ENCODE measurements at places on chromosomes 7 and 10.

DNA sequence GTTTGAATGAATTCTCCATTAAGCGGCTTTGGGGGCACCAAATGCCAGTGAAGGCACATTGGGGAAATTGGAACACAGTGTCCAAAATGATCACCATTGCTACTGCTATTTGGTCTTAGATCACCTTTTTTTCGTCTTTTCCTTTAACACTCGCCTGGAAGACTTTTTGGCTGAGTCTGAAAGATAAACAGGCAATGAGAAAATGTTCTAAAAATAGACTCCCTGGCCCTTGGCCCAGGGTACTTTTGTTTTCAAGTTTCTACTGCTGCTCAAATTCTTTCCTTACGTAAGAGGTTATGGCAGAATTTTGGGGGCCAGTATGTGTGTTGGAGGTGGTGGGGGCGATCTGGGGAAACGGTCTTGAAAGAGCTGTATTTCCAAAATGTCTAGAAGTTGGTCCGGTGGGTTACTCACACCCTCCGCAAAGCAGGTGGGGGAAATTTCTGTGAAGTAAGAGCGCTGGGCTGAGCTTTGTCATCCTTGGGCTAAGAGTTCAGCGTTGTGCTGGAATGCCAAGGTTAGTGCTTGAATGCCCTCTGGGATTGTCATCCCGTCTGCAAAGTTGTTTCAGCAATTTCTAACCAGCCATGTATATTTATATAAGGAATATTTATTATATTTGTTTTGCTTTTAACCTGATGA is 1.3 kb upstream of the ITPRIP start:
- DNase-seq, result peak; percentile 43

GRCh38 chr7:145313551-145313950 is 477.7 kb upstream of the TPK1 start:
- no peak for DNase-seq

- DNase-seq, result no peak
Measured at GRCh38 chr10:48797830-48798229, 113.2 kb downstream of the WDFY4 start.

DNA sequence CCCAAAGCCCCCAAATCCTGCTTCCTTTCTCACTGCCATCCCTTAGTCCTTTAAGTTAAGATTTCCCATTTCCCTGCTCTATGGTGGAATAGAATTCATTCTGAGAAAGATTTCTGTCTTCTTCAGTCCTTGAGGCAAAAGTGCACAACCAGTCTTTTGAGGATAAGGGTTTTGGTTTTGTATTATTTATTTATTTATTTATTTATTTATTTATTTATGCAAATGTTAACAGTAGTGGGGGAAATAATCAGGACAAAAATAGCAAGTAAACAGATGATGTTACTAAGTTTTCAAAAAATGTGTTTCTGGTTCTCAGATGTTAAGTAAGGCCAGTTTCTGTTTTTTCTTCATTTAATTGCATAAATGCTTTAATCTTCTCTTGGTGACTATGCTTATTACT is 84.2 kb downstream of the GLCCI1 start:
- no peak for DNase-seq

- DNase-seq, result no peak
Measured at GRCh38 chr7:143376396-143376795, 4.7 kb upstream of the ZYX start.

DNA sequence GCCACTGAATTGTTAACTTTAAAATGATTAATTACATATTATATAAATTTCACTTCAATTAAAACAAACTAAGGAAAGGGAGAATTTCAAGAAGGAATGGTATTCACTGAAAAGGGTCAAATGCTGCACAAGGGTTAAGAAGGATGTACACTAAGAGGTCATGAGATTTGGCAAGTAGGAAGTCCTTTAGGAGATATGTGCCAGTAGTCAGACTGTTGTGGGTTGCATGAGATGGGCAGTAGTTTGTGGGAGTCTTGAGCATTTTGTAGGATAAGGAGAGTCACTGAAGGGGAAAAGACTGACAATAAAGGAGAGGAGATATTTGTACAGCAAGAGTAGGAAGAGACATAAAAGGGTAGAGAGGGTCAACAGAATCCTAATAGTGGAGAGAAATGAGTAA is 12.4 kb upstream of the PTPN12 start:
- no peak for DNase-seq

DNA sequence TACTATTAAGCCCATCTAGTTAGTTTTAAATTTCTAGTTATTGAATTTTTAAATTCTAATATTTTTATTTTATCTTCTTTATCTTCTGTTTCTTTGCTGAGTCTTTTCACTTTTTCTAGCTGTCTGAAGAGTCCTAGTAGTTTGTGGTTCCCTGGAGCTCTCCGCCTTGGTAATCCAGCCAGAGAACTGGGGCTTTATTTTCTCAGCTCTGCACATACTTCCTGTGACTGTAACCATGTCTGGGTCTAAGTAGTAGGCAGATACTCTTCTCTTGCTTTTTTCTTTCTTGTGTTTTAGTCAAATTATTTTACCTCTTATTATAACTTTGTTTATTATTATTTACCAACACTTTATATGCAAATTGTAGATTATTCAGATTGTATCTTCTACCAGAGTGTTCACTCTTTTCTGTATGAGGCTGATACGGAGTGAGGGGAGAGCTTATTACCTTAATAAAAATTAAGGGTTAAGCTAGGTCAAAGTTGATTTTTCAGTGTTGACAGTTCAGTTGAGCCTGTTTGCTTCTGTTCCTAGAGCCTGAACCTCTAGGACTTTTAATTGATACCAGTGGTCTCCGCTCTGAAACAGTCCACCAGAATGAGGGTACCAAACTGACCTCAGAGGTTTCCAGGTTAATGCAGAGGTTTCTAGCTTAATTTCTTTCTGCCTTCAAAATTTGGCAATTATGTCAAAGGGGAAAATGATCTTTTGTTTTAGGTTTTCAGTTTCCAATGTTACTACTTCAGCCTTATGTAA is 155.4 kb downstream of the ADK start:
- no peak for DNase-seq

DNA sequence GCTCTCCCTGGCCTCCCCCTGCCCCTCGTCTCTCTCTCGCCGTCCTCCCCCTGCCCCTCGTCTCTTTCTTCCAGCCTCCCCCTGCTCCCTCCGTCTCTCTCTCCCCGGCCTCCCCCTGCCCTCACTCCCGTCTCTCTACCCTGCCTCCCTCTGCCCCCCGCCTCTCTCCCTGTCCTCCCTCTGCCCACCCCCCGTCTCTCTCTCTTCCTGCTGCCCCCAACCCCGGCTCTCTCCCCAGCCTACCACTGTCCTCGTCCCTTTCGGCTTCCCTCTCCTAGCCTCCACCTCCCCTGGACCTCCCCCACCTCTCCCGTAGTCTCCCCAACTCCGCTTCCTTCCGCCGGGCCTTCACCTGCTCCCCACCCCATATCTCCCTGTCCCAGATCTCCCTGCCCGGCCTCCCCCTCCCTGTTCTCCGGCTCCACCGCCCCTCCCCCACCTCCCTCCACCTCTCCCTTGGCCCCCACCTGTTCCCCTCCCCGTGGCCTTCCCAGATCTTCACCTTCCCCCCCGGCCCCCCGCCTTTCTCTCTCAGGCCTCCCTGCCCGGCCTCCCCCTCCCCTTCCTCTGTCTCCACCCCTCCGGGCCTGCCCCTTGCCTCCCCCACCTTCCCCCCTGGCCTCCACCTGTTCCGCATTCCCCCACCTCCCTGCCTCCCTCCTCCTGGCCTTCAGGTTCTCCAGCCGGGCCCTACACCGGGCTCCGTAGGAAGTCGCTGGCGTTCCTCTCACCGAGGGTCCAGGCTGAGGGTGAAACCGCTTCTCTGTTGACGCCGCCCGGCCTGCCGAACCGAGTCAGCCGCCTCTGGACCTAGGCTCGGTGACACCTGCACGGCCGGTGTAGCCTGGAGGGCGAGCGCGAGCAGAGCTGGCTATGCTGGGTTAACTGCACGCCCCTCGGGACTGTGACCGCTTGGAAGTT is 1.2 kb downstream of the GET4 start:
- DNase-seq, result no peak

GRCh38 chr7:138008588-138009349 is 6.9 kb upstream of the CREB3L2 start:
- no peak for DNase-seq

- no peak for DNase-seq
Measured at GRCh38 chr10:103127241-103127640, 65.8 kb downstream of the NT5C2 start.

- DNase-seq, result no peak
Measured at GRCh38 chr7:98621573-98622482, 4.7 kb downstream of the NPTX2 start.

- no peak for DNase-seq
Measured at GRCh38 chr10:22228167-22228938, 10.5 kb upstream of the EBLN1 start.

DNA sequence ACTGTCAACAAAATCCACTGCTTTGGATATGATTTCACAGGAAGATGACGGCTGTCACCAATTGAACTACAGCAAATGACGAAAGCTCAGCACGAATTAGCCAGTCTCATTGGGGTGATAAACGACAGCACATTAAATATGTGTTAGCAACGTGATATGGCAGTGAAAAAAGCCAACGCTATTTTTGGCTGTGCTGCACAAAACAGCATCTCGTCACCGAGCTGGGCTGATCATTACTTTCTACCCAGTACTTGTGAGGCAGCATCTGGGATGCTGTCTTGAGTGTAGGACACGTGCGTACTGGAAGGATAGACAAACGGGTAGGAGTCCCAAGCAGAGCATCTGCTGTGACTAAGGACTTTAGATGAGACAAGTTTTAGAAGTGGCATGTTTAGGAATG is 138.3 kb downstream of the EXOC4 start:
- no peak for DNase-seq

- no peak for DNase-seq
Measured at GRCh38 chr7:12481722-12482121, 78.1 kb upstream of the VWDE start.

DNA sequence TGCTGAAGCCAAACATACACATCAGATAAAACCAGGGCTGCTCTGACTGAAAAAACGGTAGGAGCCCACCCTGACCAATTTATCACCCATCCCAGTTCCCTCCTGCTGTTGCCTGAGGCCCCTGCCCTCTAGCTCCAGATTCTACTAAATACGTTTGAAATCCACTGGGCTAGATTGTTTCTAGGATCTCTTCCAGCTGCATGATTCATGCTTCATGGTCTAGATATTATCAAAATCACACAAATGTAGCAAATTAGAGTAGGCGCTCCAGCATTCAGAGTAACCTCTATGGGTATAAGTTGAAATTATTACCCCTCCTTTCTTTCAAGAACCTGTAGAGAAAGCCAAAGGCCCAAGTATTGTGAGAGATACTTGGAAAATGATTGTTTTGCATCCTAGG is 151.2 kb upstream of the FAM13C start:
- no peak for DNase-seq

GRCh38 chr10:122176232-122177213 is 94.6 kb upstream of the BTBD16 start:
- no peak for DNase-seq

- no peak for DNase-seq
Measured at GRCh38 chr10:44824607-44825006, 86.5 kb upstream of the TMEM72 start.

GRCh38 chr7:42107484-42108240 is 129.3 kb downstream of the GLI3 start:
- DNase-seq, result no peak

DNA sequence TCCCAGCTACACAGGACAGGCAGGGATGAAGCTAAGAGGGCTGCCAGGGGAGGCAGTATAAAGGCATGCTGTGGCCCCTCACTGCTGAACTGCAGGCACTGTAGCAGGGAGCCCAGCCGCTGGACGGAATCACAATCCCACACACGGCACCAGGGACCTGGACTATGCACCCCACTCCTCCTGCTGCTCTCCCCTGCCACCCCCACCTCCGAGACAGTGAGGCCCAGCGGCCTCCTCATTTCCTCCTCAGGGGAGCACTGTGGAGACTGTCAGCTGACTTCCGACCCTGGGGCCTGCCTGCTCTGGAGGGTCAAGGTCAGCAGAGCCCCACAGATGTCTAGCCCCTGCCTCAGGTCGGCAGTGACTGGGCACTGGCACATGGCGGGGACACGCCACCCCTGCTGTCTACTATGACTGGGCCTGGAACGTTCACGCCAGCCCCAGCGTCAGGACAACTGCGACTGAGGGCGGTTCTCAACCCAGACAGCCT is 92.7 kb downstream of the FAM53B start:
- DNase-seq, result no peak

- peak; percentile 49 for DNase-seq
Measured at GRCh38 chr10:75211007-75211691, 553 bp downstream of the VDAC2 start.

DNA sequence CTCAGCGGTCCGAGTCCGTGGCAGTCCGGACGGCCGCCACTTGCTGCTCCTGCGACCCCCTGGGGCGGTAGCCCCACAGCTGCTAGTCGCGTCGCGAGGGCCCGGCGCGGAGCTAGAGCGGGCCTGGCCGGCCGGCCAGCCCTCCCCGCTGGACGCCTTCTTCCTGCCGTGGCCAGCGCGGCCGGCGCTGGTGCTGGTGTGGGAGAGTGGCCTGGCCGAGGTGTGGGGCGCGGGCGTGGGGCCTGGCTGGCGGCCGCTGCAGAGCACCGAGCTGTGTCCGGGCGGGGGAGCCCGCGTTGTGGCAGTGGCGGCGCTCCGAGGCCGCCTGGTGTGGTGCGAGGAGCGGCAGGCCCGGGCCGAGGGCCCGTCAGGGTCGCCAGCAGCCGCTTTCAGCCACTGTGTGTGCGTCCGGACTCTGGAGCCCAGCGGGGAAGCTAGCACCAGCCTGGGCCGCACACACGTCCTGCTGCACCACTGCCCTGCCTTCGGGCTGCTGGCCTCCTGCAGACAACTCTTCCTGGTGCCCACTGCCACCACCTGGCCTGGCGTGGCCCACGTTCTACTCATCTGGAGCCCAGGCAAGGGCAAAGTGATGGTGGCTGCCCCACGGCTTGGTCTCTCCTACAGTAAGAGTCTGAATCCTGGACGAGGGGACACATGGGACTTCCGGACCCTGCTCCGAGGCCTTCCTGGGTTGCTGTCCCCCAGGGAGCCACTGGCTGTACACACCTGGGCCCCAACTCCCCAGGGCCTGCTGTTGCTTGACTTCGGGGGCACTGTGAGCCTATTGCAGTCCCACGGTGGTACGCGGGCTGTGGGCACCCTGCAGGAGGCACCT is 631 bp downstream of the HPS6 start:
- DNase-seq, result no peak

GRCh38 chr10:80649183-80649582 is 111.5 kb downstream of the SH2D4B start:
- no peak for DNase-seq

DNA sequence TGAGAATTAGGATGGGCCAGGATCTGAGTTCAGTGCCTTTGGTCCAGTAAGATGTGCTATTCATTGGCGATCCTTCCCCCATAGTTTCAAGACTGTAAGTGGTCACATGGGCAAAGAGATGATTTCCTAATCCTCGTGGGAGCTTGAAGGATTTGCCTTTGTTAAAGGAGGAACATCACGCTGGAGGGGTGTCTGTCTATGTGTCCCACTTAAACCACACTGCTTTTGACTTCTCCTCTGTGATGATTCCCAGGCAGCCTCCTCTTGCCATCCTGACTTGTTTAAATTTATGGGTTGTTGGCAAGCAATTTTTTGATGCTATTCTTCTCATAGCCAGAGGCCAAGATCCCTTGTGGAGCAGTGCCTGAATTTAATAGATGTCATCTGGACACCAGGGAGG is 154.0 kb downstream of the TCF7L2 start:
- no peak for DNase-seq

- no peak for DNase-seq
Measured at GRCh38 chr7:131234719-131235488, 92.8 kb upstream of the MKLN1 start.

GRCh38 chr7:80309971-80310549 is 175.4 kb downstream of the GNAI1 start:
- no peak for DNase-seq

All from amniotic stem cell (primary cell).